ENCODE measurements at places on chromosomes 11 and 22.

GRCh38 chr22:37203354-37204044 is 8.8 kb downstream of the SSTR3 start:
- DNase-seq, result no peak

DNA sequence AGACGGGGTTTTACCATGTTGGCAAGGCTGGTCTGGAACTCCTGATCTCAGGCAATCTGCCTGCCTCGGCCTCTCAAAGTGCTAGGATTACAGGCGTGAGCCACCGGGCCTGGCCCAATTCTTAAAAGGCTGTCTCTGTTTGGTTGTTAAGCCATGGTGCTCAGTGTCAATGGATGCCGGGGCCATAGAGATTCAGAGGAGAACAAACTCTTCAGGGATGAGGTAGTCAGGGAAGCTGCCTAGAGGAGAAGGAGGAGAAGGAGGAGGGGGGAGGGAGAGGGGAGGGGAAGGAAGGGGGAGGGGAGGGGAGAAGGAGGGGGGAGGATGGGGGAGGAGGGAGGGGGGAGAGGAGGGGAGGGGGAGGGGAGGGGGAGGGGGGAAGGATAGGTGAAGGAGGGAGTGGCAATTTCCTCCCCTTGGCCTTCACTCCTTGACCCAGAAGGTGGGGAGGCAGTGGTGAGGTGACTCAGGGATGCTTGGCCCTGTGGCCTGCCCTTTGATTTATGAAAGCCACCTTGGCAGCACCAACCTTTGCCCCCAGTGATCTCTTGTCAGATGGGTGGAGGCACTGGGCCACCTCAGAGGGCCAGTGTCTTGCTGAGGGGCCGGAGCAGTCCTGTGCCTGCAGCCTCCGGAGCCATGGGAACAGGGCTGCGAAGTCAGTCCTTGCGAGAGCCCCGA is at the start of gene C11orf86:
Gene C11orf86 (plus strand): TSS at position 581 of the 681 bp plus-strand sequence. CDS start 59 bp downstream, at position 640.
- no peak for DNase-seq

- DNase-seq, result no peak
Measured at GRCh38 chr22:45077286-45077685, 67.5 kb upstream of the PHF21B start.

- peak; percentile 8 for DNase-seq
Measured at GRCh38 chr11:58575377-58576020, at the start of gene LPXN. Gene LPXN (minus strand): TSS chr11:58575856. CDS start chr11:58575772, 84 bp downstream.

- DNase-seq, result no peak
Measured at GRCh38 chr11:35393098-35393497, 26.3 kb downstream of the SLC1A2 start.

DNA sequence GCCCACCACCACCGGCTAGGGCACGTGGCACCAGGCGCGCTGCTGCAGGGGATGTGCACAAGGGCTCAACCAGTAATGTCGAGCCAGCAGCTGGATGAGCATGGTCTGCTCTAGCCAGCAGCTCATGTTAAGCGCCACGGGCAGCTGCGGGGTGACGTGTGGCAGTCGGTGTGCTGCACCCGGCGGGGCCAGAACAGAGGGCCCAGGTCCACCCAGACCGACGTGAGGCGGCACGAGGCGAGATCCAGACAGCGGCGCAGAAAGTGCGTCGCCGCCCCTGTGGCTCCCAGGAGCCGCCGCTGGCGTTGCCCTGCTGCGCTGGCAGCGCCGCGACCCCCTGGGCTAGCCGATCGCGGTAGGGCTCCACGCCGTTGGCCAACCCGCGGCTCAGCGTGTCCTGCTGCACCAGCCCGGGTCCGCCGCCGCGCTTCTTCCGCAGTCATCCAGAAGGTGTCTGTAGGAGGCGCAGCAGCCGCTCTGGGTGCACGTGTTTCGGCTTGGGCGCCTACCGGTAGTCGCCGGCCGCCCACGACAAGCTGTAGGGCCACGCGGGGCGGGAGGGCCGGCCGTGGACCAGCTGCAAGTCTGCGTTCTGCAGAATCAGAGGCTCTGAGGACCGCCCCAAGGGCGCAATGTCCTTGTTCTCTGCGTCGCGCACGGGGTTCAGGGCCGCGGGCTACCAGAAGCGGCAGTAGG is 4.6 kb upstream of the GALR3 start:
- peak; percentile 61 for DNase-seq

GRCh38 chr11:17164361-17165246 is 43.2 kb downstream of the PIK3C2A start:
- peak; percentile 21 for DNase-seq

DNA sequence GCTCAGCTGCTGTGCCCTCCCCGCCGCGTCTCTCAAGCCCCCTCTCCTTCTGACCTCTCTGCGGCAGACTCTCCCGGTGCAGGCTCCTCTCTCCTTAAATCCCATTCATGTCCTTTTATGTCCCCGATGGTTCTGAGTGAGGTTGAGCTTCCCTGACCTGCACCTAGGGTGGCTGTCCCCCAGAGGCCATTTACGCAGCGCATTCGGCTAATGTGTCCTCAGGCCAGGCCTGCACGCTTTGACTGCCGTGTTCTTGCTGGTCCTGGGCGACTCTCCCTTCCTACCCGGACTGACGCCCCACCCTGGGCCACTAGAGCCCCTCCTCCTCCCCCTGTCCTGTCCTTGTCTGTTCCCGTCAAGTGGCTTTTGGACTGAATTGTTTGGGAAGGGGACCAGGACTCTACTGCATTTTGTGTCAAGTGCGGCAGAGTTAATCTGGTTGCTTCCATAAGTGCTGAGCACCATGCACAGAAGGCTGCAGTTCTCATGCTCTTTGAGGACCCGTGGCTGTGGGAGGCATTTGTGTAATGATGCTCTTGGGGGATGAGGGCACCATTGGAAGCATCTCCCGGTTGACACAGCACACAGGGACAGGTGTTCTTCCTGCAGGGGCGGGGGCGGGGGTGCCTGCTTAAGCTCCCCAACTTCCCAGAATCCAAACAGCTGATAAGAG is 37.1 kb downstream of the IGHMBP2 start:
- DNase-seq, result no peak

GRCh38 chr11:14634813-14635212 is 8.8 kb upstream of the PDE3B start:
- DNase-seq, result no peak

GRCh38 chr11:74179234-74180052 is 8.4 kb downstream of the PPME1 start:
- DNase-seq, result no peak

Data from cardiac fibroblast (primary cell).